ENCODE measurements at places on chromosomes 1 and 21. TPM values are rescaled to one million over a fixed set of nuclear protein-coding genes. Genes with fewer than 3 reads are reported as not detected.
A peak's percentile ranks its signal among the peaks of the same experiment; 100 is the strongest.

Gene MIER1
- 20.5 TPM for total RNA-seq

DNA sequence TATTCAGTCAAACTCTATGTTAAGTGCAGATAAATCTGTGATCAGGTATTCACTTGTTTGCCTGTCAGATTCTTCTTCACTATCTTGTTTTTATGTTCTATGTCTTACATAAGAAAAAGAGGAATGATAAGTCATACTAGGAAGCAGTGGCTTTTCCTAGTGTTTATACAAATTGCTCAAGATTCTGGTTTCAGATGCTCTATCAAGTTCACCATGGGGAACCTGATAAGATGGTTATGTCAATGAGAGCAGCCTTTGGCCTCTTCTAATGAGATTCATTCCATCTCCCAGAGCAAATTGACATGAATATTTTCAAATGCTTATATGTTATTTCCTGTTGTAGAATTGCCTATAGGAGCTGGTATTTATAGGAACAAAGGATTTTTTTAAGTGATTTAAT lies 218.8 kb upstream of the TMPRSS15 start:
- no peak for DNase-seq

- no peak for DNase-seq
These were observed 22.8 kb downstream of the RCOR3 start for GRCh38 chr1:211282023-211282373.

Gene HRNR
- not detected for total RNA-seq

DNA sequence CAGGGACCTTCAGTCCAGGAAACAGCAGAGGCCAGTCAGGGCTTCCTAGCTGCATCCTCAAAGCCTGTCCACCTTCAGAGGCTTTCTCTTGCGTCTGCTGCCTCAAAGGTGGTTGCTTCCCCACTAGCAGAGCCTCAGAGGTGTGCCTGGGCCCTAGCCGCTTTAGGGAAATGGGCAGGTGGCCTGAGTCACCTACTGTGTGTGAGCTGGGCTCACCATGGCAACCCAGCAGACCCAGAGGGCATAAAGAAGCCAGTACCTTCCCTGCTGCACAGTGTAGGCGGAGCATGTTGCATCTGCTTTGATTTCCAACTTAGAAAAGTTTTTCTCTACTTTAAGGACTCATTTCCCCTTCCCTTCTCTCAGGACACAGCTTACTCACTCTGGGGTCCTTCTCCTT lies 12.5 kb downstream of the SLC9A1 start:
- no peak for DNase-seq

GRCh38 chr1:91645031-91645430 lies 144.4 kb downstream of the CDC7 start:
- DNase-seq: no peak

DNA sequence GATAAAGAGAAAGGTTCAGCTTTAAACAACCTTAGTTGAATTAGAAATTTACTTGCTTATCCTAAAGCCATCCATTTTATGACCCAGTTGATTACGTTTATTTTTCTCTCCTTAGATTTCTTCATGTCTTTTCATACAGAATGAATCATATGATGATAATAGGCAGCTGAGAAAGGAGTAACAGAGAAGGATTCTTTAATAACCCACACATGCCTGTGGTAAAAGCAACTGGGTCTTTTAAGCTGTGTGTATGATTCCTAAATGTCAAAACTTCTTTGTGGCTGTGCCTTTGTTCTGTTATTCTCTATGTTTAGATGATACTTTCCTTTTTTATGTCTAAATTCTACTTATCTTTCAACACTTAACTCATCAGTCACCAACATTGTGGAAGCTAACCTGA lies 626.5 kb downstream of the NCAM2 start:
- no peak for DNase-seq

Gene ZNF124
- 100 TPM for total RNA-seq

Gene TMEM269
- total RNA-seq: not detected

Gene CRB1
- not detected for total RNA-seq

Gene CA6
- not detected for total RNA-seq

Gene KIRREL1
- total RNA-seq: 31.1 TPM

Gene SERPINC1
- total RNA-seq: not detected

Gene SMCP
- not detected for total RNA-seq

- DNase-seq: no peak
These were observed 908 bp downstream of the DDI2 start for GRCh38 chr1:15618077-15618654.

- peak; percentile 7 for DNase-seq
These were observed 53.2 kb upstream of the C1orf87 start for GRCh38 chr1:60126723-60127122.

Gene PTPRC
- not detected for total RNA-seq

GRCh38 chr1:40014253-40014706 lies 26.2 kb upstream of the CAP1 start:
- DNase-seq: no peak

Gene PRKAA2
- total RNA-seq: not detected

DNA sequence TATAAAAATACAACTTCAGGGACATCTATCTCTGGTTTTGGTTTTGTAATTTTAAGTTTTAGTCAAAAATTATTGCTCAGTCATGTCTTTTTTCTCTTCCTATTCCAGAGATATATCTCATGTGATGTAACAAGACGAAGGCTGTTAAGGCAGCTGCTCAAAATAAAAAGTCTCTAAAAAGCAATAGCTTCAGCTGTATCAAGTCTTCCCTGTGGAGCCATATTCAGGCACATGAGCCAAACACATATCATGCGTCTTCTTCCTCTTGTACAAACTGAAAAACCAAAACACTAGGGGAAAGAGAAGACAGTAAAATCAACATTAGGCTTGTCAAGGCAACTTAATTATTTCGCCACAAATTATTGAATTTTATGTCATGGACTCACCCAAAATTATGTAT lies 240.7 kb downstream of the NRIP1 start:
- no peak for DNase-seq

DNA sequence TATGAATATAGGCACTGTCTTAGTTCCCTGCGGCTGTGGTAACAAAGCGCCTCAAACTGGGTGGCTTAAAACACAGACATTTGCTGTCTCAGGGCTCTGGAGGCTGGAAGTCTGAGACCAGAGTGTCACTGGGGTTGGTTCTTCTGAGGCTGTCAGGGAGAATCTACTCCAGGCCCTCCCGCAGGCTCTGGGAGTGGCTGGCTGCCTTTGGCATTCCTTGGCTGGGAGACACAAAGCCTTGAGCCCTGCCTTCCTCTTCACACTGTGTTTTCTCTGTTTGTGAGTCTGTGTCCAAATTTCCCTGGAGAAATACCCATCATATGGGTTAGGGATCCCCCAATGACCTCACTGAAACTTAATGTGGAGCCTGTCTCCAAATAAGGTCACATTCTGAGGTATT lies 38.5 kb downstream of the B3GALT5 start:
- no peak for DNase-seq

DNA sequence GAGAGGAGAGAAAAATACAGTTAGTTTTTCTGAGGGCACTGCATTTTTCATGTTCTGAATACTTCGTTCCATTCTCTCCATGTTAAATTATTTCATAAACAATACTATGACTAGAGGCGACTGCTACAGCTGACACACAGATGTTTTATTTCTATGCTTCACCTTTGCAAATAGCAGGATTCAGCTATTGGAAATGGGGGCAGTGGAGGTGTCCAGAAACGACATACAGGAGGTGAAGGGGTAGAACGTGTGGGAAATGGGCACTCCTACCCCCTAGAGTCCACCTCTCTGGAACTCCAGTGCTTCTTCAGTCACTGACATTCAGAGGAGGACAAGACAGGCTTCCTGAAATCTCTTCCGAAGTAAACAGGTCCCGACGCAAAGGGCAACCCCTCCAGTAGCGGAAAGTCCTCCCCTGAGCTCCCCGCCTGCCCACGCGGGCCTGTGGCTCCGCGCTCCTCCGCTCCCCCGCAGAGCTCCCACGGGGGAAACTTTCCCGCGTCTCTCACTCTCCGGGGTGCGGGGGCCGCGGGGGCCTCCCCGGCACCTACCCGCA lies 480 bp downstream of the DPYD start:
- no peak for DNase-seq

Gene ADAMTS5
- total RNA-seq: not detected

Gene PTGS2
- total RNA-seq: not detected

DNA sequence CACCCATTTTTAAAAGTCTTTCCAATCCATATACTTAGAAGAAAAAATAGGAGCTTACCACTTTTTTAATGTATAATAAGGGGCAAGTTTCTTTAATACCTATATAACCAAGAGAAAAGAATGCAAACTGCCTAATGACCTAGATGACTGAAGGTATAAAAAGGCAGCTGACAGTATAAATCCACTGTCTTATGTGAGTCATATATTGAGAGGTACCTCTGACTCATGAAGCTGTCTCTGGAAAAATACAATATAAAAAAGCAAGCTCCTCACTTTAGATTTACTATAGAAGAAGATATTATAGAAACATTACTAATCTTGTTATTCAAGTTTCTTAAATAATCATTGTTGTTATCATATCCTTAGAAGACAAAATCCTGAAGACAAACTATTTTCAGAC lies 144.2 kb downstream of the VAV3 start:
- DNase-seq: no peak

DNA sequence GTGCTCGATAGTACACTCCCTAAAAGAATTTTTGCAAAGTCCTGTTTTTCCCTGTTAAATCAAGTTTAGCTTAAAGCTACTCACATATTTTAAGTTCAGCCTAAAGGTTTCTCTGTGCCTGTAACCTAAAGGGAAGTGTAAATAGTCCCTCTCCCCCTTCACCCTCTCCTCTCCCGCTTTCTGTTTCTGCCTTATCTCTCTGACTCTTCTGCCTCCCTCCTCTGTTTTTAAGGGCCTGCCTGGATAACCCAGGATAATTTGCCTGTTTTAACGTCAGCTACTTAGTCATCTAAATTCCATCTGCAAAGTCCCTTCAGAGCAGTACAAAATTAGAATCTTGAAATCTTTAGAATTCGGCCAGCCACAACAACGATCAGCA lies 92.6 kb downstream of the NID1 start:
- no peak for DNase-seq

Gene YBEY
- 29.0 TPM for total RNA-seq
